ENCODE measurements at places on chromosomes 4 and X.

GRCh38 chr4:183504930-183505610, at the start of gene ING2:
Gene ING2 (plus strand): TSS chr4:183505058. CDS start chr4:183505196, 138 bp downstream.
- DNase-seq, result peak; percentile 19

DNA sequence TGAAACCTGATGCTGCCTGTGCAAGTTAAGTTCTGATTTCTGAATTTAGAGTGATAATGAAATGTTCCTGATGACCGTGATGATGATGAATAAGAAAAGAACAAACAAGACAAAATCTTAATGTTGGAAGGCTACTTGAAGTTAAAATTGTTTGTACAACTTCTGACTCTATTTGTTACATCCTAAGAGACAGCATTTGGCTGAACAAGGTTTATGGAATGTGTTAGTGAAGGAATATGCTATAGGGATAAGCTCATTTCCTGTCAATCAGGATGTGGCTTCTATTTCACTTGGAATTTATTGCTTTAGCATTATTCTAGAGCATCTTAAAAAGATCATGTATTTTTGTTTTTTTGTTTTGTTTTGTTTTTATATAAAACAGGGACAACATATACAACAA, 267.5 kb downstream of the FAT4 start:
- DNase-seq, result no peak

- no peak for DNase-seq
Measured at GRCh38 chr4:622071-622995, 3.0 kb upstream of the PDE6B start.

DNA sequence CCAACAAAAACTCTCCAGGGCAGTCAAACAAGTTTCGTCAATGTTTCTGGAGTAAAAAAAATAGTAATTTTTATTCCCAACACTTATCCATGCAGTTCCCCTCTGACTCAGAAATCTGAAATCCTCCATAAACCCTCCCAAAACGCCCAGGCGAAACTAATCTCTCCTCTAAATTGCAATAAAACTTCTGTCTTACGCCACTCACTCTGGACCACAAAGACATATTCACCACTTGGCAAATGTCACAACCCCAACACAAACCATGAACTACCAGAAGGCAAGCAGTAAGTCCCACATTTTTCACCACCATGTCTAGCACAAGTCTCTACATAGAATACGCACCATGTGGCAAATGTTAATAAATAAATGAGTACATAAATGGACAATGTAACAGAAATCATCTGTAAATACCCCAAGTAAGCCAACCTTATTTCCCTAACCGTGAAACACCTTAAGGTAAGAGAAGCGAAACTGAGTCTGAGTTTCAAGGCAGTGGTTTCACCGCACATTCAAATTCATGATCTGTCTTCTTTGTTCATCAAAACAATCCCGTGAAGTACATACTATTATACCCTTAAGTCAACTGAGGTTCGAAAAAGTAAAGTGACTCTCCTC, 1.6 kb downstream of the PAPSS1 start:
- DNase-seq, result no peak

- DNase-seq, result no peak
Measured at GRCh38 chr4:92455951-92456350, 152.2 kb downstream of the GRID2 start.

DNA sequence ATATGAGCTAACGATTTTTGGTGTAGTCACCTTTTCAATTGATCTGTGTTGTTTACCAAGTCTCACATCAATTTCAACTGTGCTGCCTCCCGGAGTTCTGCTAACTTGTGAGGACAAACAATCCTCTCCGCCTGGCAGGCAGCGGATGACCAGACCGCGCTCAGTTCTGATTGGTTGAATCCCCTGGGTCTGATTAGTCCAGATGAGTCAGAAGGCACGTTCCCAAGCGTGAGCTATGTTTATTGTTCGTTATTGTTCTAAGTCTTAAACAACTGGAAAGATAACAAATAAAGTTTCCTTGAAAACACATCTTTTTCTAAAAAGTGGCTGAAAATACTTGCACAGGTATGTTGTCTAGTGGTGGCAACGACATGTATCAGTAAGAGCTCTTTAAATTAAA, 37.9 kb upstream of the TRPC3 start:
- DNase-seq, result no peak

- DNase-seq, result no peak
Measured at GRCh38 chr4:140092094-140092851, 61.7 kb downstream of the MAML3 start.
